ENCODE measurements at places on chromosomes 16 and 17.

GRCh38 chr17:41777574-41778188 lies 8.8 kb downstream of the JUP start:
- no peak for DNase-seq

GRCh38 chr17:50062293-50063243 lies 6.7 kb downstream of the ITGA3 start:
- DNase-seq: no peak

- DNase-seq: peak; percentile 91
These were observed 11.6 kb upstream of the MFAP4 start for GRCh38 chr17:19398301-19399181.

DNA sequence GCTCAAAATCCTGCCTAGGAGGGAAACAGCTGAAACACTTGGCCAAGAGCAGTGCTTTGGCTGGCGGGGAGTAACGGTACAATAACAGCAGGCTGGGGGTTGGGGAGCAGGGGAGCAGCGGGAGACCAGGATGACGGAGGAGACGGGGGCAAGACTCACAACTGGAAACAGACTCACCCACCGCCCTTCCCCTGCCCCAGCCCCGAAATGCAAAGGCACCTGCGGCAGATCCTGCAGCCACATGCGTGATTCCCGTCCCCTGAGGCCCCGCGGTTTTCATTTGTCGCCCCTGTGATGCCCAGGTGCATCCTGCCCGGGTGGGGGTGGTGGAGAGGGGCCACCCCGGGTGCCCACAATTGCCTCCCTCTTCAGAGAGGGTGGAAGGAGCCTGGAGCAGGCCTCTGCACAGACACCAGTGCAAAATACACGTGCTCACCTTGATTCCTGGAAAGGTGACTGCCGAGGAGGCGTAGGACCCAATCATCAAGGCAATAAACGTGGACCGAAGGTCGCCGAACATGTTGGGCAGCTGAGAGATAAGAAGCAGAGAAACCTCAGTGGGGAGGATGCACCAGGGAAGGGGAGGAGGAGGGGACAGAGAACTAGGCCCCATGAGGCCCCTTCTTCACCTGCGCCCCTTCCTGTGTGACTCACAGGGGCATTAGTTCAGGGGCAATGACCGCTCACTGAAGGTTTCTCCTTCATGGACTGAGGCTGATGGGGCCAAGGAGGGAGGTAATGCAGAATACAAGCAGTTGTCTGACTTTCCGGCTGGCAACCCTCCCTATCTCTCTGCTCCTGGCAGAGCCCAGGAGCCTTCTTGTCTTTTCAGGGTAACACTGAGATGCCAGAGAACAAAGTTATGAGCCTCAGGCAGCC lies 30.4 kb upstream of the PITPNA start:
- DNase-seq: no peak

GRCh38 chr17:60135151-60135950 lies 14.4 kb upstream of the CA4 start:
- DNase-seq: peak; percentile 68

DNA sequence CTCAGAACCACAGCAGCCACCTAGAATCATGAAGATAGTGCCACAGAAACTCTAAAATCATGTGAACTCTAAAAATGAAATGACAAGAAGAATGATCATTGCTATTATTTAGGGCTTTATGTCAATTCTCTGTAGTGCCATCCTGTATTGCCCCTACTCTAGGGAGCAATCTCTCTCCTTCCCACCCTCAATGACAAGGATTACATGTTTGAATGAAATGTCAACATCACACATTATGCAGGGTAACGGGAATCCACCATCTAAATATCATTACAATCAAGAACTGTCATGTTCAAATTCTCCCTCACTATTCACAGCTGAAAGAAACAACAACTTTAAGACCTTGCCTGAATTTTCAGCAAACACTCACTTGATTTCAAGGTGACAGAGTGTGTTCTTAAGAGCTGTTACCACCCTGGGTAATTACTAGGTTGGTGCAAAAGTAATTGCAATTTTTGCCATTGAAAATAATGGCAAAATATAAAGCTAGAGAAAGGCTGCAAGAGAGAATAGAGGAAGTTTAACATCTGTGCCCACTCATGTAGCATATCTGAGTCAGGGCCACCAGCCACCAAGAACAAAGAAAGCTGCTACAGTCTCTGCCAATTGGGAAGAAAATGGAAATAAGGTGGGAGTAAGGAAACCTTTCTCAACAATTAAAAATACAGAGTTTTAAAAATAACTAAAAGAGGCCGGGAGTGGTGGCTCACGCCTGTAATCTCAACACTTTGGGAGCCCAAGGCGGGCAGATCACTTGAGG lies 112.8 kb upstream of the PSMD7 start:
- no peak for DNase-seq

GRCh38 chr16:52912565-52913173 lies 140.0 kb downstream of the CHD9NB start:
- DNase-seq: peak; percentile 2

DNA sequence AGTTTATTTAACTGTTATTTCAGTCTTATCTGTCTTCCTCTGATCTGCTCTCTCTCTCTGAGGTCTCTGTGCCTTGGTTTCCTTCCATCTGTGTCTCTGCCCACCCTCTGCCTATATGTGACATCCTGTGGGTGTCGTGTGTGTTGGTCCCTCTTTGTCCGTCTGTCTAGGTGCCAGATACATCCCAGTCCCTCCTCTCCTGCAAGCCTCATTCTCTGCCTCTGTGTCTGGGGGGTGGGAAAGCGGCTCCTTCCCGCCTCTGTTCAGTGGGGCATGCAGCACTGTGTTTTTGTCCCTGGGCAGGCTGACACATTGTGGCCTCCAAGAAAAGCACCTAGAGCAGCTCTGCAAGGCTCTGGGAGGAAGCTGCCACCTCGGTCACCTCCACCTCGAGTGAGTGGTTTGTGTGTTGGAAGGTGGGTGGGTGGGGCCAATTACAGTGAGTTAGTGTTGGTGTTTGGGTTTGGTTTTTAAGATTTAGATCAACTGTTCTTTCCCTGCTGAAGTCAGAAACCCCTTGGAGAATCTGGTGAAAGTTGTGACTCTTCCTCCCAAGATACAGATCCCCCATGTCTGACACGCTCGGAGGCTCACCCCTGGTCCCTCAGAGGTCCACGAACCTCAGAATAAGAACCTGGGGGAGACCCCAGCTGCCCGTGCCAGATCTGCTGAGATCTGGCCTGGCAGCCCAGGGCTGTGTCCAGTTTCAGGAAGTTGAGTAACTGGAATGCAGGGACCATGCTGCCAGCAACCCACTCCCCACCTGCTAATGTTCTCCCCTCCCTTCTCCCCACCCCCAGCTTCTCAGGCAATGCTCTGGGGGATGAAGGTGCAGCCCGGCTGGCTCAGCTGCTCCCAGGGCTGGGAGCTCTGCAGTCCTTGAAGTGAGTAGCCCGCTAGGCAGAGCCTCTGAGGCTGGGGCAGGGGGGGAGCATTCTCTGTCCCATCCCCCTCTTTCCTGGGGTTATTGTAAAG lies 50.9 kb upstream of the CPNE2 start:
- DNase-seq: no peak

GRCh38 chr17:50268743-50269275 lies 5.5 kb upstream of the TMEM92 start:
- DNase-seq: no peak

- no peak for DNase-seq
These were observed 372.0 kb downstream of the SLC39A11 start for GRCh38 chr17:72720494-72720825.

Data from CD14-positive monocyte (primary cell).